ENCODE measurements at places on chromosomes 3 and 15. TPM values are rescaled to one million over a fixed set of nuclear protein-coding genes. Genes with fewer than 3 reads are reported as not detected.

Gene REC114
- polyA plus RNA-seq, result not detected

Gene FETUB
- polyA plus RNA-seq, result 0.08 TPM

Gene GCHFR
- polyA plus RNA-seq, result 2.8 TPM

Gene EPB42
- 3.0 TPM for polyA plus RNA-seq

DNA sequence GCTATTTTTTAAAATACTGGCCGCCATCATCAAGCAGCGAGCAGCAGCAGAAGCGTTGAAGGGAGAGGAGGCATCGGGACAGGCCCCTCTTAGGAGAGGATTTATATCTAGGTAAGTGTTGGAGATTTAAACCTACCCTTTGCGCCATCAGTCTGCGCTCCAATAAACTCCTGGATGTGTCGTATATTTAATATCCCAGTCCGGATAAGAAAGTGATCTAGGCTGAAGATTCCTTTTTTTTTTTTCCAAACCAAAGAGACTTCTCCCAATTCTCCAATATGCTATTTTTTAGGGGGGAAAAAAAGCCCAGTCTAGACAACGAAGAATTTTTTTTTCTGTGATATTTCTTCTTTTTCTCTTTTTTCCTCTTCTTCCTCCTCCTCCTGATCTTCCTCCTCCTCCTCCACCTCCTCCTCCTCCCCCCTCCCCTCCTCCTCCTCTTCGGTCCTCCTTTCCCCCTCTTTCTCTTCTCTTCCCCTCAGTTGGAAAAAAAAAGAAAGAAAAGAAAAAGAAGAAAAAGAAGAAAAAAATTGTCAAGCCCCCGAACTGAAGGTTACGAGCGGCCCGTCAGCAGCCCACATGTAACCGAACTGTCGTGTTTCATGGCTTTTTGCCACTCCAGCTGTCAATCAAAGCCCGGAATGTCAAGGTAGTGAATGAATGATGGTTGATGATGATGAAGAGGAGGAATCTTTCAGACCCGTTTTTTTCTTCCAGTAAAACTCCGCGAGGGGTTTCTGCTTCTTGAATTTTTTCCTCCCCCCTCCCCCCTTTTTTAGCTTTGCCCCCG lies 835 bp downstream of the MEIS2 start:
- DNase-seq, result peak; percentile 53

- no peak for DNase-seq
These were observed 336.0 kb downstream of the VGLL3 start for GRCh38 chr3:86654806-86655460.

GRCh38 chr3:128228366-128228910 lies 75.2 kb downstream of the EEFSEC start:
- DNase-seq, result no peak

DNA sequence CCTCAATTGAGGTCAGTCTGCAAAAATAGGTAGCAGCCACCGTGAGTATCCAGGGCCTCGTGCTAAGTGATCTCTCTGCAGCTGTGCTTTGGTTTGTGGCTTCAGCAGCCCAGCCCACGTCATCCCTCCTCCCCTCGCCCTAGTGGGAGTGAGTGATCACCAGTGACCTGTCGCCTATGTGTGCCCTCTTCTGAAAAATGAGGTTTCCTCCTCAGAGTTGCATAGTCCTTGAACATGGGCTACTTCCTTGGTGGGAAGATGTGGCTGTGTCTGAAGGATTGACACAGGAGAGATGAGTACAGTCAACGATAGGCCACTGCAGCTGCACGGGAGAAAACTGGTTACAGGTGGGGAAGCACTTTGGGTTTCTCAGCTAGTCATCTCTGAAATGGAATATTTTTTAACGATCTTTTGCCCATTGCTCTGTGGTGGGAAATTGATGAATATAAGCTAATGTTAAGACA lies 144.8 kb upstream of the BHLHE40 start:
- no peak for DNase-seq

DNA sequence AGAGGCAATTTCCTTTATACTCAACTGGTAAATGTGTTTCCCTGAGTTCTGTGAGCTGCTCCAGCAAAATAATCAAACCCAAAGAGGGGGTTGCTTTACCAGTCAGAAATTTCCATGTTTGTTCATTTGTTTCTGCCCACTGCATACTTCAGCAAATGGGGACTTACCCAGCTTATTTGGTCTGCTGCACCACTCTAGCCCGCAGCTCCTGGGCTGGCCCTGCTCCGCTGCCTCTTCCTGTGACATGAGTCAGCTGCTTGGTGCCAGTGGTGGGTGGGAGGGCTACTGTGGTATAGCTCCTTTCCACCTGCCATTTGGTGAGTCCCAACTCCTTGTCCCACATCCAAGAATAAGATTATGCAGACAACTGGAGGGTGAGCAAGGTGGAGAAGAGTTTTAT lies 644.2 kb downstream of the MCTP2 start:
- DNase-seq, result no peak

DNA sequence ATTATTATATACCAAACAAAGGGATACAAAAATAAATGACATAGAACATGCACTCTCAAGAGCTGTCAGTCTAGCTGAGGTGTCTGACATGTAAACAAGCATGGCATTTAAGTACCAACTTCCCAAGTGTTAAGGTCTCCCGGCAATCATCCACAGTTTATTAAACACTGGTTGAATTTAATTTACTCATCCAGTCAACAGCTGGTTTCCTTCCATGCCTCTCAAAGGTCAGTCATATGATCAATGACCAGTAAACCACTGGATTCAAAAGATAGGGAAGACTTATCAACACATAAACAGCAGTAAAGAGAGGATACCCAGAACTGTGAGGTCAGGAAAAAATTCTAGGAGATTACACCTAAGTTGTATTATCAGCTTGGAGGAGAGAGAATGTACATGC lies 80.4 kb downstream of the ADAM10 start:
- no peak for DNase-seq

DNA sequence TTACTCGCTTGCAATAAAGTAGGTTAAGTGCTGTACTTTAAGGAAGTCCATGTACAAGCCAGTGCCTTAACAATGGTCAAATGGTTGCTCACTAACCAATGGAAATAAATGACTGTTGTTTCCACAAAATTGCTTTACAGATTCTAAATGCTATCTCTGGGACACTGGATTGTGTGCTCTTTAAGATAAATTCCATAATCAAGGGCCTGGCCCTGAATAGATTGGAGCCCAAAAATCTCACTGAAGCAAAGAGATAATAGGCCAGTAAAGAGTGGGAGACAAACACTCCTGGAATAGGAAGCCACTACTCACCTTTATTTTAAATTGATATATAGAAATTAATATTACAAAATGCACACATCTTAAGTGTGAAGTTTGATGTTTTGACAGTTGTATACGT lies 62.4 kb upstream of the GOLGA6B start:
- DNase-seq, result no peak

DNA sequence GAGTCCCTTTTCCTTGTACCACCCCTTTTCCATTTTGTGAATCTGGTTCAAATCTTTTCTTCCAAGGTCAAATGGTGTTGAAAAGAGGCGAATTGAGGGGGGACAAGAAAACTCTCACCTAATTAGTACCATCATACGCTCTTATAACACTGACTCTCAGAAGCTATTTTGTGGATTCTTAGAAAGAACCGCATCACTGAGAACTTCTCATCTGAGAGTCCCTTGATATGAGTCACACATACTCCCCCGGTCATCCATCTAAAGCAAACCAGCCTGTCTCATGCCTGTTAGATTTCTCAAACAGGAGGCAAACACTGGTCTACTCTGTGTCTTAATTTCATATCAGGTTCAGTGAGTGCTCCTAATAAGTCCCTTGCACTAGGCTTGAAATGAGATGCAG lies 76.5 kb upstream of the SPRED1 start:
- no peak for DNase-seq

DNA sequence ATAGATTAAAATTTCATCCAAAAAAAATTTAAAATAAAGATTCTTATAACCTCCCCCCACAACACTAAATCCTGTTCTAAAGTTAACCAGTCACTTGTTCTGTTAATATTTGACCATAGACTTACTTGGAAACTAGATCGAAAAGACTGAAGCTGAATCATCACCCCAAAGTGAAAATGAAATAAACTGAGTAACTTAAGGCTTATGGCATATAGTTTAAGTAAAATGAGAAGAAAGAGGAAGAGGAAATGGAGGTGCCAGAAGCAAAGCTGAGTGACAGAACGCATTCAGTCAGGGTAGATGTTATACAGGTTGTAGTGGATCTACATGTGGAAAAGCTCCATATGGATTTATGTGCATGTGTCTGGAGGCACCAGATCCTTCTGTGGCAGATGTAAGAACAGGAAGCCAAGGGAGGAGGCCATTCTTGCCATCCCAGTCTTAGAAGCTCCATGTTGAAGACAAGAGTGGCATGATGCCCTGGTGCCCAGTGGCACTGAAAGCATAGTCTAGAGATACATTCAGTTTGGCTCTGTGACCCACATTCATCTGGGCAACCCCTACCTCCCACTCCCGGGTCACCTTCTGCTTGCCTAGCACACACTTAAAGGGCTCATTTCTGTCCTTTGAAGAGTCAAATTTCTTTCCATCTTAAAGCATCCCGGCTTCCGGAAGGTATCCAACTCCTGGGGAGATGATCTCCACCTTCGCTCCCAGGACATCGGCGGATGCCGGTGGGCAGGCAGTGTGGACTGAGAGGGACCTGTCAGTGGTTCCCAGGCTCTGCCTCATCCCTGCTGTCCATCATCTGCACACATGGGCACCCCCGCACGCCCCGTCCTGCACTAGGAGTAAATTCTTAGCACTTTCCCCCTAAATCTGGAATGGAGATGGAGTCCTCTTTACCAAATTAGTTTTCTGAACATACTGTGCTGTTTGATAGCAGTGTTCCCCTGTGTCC lies 90.8 kb downstream of the NEO1 start:
- DNase-seq, result no peak

DNA sequence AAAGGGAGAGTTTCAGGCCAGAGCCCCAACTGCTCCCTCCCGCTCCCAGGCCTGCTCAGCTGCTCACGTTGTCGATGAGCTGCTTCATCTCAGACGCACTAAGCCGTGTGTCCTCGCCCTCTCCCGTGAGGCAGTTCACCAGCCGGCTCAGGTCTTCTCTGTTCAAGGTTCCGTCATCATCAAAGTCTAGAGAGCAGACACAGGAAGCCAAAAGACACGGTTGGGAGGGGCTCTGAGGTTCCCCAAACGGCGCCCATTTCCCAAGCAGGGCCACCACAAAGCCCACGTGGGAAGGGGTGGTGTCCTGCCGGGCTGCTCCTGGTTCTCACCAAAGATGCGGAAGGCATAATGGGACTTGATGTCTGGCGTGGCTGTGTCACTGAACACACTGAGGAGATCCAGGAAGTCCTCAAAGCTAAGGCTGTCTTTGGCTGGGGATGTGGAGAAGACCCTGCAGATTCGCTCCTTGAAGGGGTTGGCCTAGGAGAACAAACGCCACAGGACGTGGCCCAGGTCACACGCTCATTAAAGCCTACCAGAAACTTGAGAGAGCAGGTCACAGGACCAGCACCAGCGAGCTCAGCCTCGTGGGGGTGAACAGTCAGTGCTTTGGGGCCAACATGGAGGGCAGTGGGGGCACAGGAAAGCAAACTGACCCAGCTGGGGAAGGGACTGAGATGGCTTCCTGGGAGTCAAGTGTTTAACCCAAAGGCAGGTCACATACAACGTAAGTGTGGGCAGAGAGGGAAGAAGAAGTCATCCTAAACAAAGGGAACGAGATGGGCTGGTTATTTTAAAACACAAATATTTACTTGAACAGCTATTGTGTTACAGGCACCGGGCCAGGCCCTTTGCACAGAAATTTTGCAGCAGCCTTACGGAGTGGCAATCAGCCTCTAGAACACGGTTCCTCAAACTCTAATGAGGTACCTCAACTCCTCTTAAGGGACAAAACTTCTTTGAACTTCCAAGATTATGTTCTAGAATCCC lies 2.4 kb downstream of the CIB1 start:
- DNase-seq, result no peak

DNA sequence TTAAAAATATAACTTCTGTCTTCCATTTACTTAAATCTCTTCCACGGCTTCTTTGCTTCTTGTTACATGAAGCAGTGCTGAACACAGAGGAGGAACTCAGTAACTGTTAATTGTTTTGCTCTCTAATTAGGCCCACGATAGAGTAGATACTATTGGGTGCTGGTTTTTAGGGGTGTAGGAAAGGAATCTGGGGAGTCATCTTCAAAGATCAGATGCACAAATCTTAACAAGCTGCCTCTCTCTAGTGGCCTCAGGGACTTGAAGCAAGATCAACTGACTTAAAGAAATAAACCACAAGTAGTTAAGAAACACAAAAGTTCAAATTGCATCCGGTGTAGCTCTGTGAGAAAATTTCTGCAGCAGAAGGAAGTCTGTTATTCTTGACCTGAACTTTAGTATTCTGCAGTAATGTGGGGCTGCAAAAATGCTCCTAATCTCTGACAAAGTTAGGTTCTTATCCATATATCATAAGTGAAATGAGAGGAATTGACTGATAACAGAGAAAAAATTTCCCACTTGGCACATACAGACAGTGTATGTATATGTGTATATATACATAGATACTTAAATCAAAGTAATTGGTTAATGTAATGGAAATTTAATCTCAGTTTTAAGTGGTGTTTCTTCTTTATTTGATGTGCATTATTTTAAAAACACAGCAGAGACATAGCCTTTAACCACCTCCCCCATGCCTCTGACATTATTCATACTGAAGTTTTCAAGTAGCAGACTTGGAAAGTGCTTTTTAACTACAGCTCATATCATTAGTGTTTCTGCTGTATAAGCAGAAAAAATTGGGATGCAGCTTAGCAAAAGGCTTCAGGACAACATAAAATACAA lies 51.8 kb downstream of the CHST2 start:
- peak; percentile 36 for DNase-seq

GRCh38 chr3:127589600-127590281 lies 792 bp downstream of the TPRA1 start:
- no peak for DNase-seq

DNA sequence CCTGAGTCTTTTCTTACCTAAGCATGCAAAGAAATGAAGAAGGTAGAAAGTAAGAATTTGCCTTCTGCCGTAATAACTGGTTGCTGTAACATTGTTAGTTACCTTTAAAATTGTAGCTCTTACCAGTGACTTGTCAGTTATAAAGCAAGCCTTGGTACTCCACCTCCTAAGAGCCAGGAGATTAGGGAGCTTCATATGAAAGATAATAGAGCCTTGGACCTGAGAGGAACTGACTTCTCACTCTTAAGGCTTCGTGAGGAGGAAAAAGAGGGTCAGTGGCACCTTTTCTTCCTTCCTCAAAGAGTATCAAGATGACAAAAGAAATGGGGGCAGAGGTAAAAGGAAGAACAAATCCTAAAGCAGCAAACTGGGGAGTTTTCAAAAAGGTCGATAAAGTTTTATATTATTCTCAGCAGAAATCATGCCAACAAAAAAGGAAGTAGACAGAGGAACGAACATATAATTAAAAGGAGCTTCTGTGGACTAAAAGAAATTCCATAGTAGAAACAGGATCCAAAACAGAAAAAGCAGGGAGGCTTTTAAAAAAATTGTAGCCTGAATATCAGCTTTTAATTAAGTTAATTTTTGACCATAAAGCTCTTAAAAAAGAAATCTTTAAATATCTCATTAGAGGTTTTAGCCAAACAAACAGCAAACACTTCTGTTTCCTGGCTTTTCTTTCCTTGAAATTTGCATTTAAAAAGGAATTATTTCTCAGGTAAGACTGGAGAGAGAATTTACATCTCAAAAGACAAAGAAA lies 847.1 kb upstream of the ALCAM start:
- no peak for DNase-seq
